ENCODE measurements at places on chromosomes 5 and 9. TPM values are rescaled to one million over a fixed set of nuclear protein-coding genes. Genes with fewer than 3 reads are reported as not detected.

Gene AKNA
- total RNA-seq: 2.5 TPM

Gene NRG2
- total RNA-seq: 2.5 TPM

Gene INSYN2B
- total RNA-seq: 0.21 TPM

Gene FOXI1
- not detected for total RNA-seq

- DNase-seq: no peak
Observed at GRCh38 chr5:167853421-167853820, 438.0 kb upstream of the WWC1 start.

GRCh38 chr9:131094622-131095021 lies 1.7 kb upstream of the AIF1L start:
- peak; percentile 77 for DNase-seq

- DNase-seq: no peak
Observed at GRCh38 chr5:35861718-35862117, 5.0 kb downstream of the IL7R start.

Data from heart left ventricle (tissue), 16 donors.